ENCODE measurements at places on chromosomes 7 and 10.
A peak's percentile ranks its signal among the peaks of the same experiment; 100 is the strongest.

GRCh38 chr10:36096576-36096975 is 454.5 kb upstream of the FZD8 start:
- H3K36me3 ChIP-seq, result no peaks in the 10 kb centered on the region
- no peak overlapping the region for H3K27ac ChIP-seq
- DNase-seq, result no peak
- no peaks in the 10 kb centered on the region for H3K4me1 ChIP-seq

GRCh38 chr10:89242840-89243568 is 8.6 kb downstream of the LIPA start:
- no peak for DNase-seq
- peaks cover 37% of the 10 kb centered on the region for H3K4me1 ChIP-seq
- H3K4me3 ChIP-seq, result no peak overlapping the region
- H3K27me3 ChIP-seq, result no peaks in the 10 kb centered on the region
- peak overlapping the region; percentile 3 for H3K27ac ChIP-seq

- peaks cover 5% of the 10 kb centered on the region for H3K36me3 ChIP-seq
- DNase-seq, result no peak
- peaks cover 24% of the 10 kb centered on the region for H3K27me3 ChIP-seq
- H3K4me3 ChIP-seq, result no peak overlapping the region
- H3K27ac ChIP-seq, result no peak overlapping the region
Measured at GRCh38 chr10:100775386-100775785, 30.0 kb downstream of the PAX2 start.

DNA sequence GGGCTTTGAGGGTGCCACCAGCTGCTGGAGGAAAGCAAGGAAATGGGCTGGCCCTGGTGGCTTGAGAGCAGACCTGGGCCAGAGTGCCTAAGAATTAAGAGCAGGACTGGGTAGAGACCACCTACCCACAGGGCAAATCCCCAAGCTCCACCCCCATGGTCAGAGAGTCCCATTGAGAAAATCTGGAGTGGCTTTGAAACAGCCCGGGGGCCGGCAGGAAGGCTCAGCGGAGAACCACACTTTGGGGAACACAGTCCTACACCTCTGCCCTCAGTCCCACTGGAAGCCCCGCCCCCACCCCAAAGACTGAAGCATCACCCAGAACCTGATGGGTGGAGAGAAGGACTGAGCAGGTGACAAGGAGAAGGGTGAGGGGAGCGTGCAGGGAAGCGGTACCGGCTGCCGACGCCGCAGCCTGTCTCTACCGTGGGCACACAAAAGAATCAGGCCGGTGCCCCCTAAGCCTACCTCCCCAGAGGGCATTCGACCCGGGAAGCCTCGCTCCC is 3.6 kb downstream of the SMARCD3 start:
- H3K27ac ChIP-seq, result no peak overlapping the region
- no peak for DNase-seq
- H3K27me3 ChIP-seq, result peaks cover 16% of the 10 kb centered on the region
- H3K4me3 ChIP-seq, result peak overlapping the region; percentile 56

DNA sequence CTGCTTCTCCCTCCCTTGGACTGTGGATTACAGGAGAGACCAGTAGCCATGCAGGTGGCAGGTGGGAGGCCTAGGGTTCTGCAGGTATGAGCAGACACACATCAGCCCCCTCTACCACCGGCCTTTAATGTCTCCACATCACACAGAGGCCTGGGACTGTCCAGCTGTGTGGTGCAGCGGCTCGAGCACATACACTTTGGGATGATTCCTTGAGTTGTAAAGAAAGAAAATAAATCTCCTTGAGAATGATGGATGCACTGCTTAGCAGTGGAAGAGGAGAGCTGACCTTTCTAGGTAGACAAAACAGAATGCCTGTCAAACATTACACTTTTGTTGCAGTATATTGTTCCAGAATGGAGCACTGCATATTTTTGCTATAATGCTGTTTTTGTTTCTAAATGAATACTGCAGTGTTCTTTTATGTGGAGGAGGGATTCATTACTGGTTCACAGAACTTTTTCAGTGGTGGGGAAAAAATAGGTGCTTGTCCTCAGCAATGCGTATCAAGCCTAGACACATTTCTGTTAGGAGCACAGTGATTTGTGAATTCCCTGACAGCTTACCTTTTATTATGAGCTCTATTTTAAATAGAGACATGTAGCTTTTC is 66.0 kb downstream of the PTPRE start:
- H3K4me3 ChIP-seq, result no peak overlapping the region
- peaks cover 28% of the 10 kb centered on the region for H3K27me3 ChIP-seq
- peaks cover 6% of the 10 kb centered on the region for H3K4me1 ChIP-seq
- H3K36me3 ChIP-seq, result no peaks in the 10 kb centered on the region
- no peak for DNase-seq

GRCh38 chr10:78808736-78809367 is 259.9 kb upstream of the ZMIZ1 start:
- no peak overlapping the region for H3K27ac ChIP-seq
- H3K4me3 ChIP-seq, result no peak overlapping the region
- H3K27me3 ChIP-seq, result peaks cover 10% of the 10 kb centered on the region
- no peak for DNase-seq

- DNase-seq, result no peak
- no peaks in the 10 kb centered on the region for H3K4me1 ChIP-seq
- H3K27ac ChIP-seq, result no peak overlapping the region
- H3K4me3 ChIP-seq, result no peak overlapping the region
Measured at GRCh38 chr10:72851509-72851908, 42.0 kb upstream of the OIT3 start.

DNA sequence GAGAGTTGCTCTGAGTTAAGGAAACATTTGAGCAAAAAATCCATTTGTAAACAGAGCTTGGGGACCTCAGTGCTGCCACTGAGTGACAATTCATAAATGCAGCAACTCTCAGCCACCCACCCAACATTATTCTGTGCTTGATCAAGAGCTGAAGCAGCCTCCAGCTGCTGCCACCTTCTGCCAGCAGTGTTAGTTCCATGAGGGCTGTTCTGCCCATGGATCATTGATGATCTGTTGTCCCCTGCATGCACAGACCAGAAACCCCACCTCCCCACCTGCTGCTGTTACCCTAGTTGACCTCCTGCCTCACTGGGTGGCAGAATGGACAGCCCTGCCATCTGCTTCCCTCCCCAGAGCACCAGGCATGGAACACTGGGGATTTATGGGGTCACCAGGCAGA is 305.4 kb downstream of the KCNMA1 start:
- no peaks in the 10 kb centered on the region for H3K4me1 ChIP-seq
- H3K27me3 ChIP-seq, result no peaks in the 10 kb centered on the region
- no peak overlapping the region for H3K27ac ChIP-seq
- DNase-seq, result no peak
- H3K36me3 ChIP-seq, result peaks cover 1% of the 10 kb centered on the region

GRCh38 chr10:119496273-119496672 is 46.2 kb downstream of the RGS10 start:
- peaks cover 3% of the 10 kb centered on the region for H3K36me3 ChIP-seq
- peaks cover 6% of the 10 kb centered on the region for H3K4me1 ChIP-seq
- peak overlapping the region; percentile 11 for H3K27ac ChIP-seq
- no peak for DNase-seq
- no peaks in the 10 kb centered on the region for H3K27me3 ChIP-seq

GRCh38 chr10:130615457-130615856 is 479.3 kb downstream of the GLRX3 start:
- H3K27me3 ChIP-seq, result no peaks in the 10 kb centered on the region
- no peak for DNase-seq
- no peak overlapping the region for H3K27ac ChIP-seq
- H3K4me1 ChIP-seq, result no peaks in the 10 kb centered on the region

DNA sequence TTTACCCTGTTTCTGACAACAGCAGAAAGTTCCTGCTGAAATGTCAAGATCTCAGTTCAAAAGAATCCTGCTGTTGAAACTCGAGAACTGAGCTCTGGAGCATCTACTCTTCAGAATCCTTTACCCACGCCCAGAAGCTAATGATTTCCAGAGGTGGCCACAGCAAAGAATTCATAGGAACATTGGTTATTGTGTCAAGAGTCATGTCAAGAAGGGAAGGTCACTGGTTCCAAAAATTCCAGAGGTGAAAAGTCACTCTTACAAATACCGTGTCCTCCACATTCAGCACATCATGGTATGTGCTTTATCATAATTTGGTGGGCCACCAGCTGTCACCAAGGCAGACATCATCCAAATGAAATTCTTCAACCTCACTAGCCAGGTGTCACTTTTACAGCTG is 394.4 kb upstream of the NPVF start:
- peaks cover 36% of the 10 kb centered on the region for H3K4me1 ChIP-seq
- no peaks in the 10 kb centered on the region for H3K27me3 ChIP-seq
- DNase-seq, result no peak
- H3K36me3 ChIP-seq, result no peaks in the 10 kb centered on the region
- H3K27ac ChIP-seq, result no peak overlapping the region

DNA sequence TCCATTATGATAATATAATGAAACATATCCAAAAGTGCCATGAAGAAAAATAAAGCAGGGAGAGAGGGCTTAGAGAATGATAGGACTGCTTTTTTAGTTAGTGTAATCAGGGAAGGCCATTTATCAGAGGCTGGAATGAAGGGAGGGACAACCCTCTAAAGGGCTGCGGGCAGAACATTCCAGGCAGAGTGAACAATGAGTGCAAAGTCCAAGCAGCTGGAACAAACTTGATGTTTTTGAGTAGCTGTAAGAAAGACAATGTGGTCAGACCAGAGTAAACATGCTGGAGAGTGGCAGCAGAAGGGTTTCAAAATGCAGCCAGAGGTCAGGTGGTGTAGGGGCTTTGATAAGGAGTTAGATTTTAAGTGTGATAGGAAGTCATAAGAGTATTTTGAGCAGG is 65.6 kb upstream of the CCDC6 start:
- DNase-seq, result no peak
- H3K4me1 ChIP-seq, result no peaks in the 10 kb centered on the region
- H3K27me3 ChIP-seq, result no peaks in the 10 kb centered on the region
- H3K36me3 ChIP-seq, result peaks cover 3% of the 10 kb centered on the region
- no peak overlapping the region for H3K4me3 ChIP-seq
- H3K27ac ChIP-seq, result no peak overlapping the region

DNA sequence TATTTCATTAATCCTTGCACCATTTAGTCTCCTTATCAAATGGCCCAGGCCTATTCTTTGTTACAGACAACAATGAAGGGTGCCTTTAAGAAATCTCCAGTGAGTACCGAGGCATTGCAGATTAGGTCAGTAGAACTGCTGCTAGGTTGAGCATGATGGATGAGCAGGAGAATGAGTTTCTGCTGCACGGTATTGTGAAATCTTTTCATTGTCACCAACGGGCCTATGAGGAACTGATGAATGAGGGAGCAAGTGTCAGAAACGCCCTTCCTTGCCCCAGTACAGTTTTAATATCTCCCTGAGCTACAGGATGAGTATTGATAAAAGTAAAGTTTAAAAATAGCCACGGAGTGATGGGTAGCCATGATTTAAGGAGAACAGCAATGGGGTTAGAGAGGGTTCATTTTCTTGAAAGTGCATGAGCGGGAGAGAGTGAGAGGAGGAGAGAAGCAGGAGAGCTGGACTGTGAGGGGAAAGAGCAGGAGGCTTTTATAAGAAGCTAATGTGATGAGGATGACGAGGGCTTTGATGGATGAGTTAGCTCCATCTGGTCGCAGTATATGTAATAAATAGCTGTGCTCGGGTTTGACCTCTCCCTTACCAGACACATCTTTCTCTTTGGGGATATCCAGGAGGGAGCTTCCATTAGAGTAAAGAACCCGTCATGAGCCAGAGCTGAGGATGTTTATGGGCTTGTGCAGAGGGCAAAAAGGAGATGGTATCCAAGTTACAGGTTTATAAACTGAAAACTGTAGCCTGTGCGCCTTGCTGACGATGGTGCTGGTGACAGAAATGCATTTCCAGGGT is 526.1 kb downstream of the LRMDA start:
- peaks cover 1% of the 10 kb centered on the region for H3K27me3 ChIP-seq
- H3K4me1 ChIP-seq, result no peaks in the 10 kb centered on the region
- H3K36me3 ChIP-seq, result no peaks in the 10 kb centered on the region
- no peak overlapping the region for H3K4me3 ChIP-seq
- H3K27ac ChIP-seq, result no peak overlapping the region
- DNase-seq, result no peak

DNA sequence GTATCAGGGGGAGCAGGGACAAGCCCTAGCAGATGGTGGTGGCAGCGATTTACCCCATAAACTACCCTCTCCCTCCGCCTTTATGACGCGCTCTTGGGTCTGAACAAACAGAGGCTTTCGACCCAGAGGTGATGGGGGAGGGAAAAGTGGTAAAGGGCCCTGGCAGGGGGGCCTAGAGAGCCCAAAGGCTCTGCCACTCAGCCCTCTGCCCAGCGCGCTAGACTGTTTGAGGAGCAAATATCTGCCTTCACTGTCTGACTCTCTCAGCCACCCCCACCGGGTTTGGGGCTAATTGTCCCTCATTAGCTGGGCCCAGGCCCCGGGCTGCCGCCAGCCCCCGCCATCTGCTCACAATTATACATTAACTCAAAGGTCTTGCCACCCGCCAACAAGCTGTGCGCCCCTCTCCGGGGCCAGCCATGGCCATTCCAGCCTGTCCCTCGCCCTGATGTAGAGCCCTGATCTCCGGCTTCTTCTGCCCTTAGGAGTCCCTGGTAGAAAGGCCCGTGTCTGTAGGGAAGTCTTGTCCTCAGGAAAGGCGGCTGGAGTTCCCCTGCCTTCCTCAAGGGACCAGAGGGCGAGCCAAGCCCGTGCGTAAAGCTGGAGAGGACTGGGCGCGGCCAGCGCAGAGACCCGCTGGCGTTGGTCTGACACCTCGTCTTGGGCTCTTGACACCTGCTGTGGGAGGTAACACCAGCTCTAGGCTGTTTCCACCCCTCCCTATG is 1.9 kb upstream of the PAX4 start:
- no peak overlapping the region for H3K27ac ChIP-seq
- H3K4me1 ChIP-seq, result peaks cover 3% of the 10 kb centered on the region
- no peak overlapping the region for H3K4me3 ChIP-seq
- peaks cover 23% of the 10 kb centered on the region for H3K27me3 ChIP-seq
- DNase-seq, result no peak
- no peaks in the 10 kb centered on the region for H3K36me3 ChIP-seq

DNA sequence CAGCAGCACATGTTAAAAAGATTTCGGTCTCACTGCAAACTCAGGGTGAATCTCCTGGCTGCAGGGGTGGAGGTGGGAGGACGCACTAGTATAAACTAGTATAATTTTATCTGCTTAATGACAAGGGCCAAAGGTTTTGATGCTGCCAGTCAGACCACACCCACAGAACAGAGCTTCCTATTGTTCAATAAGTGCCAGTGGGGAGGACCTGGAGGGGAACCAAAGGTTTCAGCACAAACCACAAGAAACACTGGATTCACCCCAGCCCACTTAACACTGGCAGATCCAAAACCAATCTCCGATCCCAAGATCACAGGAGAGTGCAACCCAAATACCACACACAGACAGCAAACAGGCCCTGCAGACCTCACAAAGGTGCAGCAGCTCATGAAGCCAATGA is 6.6 kb downstream of the VOPP1 start:
- H3K27ac ChIP-seq, result peak overlapping the region; percentile 95
- peaks cover 17% of the 10 kb centered on the region for H3K36me3 ChIP-seq
- peaks cover 80% of the 10 kb centered on the region for H3K4me1 ChIP-seq
- peak overlapping the region; percentile 68 for H3K4me3 ChIP-seq

Measured in memory B cell (primary cell).